Activated CD4-positive, alpha-beta memory T cell treated with anti-CD3 and anti-CD28 coated beads for 36 hours (primary cell): ENCODE measurements at places on chromosomes 7 and 10. TPM values are rescaled to one million over a fixed set of nuclear protein-coding genes. Genes with fewer than 3 reads are reported as not detected.

DNA sequence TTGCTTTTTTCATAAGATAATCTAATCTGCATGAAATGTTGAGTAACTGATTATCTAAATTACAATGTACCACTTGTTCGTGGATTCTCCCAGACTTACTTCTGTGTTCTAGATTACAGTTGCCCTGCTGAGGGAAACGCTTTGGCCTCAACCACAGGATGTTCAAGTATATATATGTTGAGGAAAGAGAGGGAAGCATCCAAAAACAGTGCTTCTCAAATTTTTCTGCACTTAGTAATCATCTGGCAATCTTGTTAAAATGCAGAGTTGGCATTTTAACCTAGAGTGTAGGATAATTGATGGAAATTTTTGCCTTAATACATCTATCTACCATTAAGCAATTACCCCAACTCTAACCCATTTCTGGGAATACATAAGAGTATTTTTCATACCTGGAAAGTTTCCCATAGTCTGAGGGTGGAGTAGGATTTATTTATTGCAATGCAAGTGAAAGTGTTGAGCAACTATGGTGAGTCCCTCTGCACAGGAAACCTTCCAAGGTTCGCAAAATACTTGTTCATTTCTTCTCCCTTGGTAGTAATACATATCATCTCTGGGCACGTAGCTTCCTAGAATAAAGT, 59.6 kb upstream of the C1GALT1 start:
- no peak for DNase-seq

DNA sequence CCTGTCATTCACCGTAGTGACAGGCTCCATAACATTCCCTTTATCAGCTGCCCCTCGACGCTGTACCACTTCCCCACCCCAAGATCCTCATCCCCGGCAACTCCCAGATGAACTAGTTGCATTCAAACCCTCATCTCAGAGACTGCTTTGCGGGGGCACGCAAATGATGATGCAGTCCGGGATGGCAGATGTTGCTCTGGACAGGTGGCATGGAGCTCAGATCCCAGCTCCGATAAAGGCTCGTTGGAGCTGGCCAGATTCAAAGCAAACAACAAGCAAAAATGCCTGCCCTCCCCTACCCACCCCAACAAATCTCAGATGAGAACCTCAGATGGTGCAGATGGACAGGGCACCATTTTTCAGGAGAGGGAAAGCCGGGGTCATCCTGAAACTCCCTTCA, 46.7 kb downstream of the CARD11 start:
- DNase-seq, result no peak

- DNase-seq, result no peak
Measured at GRCh38 chr7:69166979-69167516, 431.2 kb upstream of the AUTS2 start.

TEX36 gene
- total RNA-seq, result not detected

DNA sequence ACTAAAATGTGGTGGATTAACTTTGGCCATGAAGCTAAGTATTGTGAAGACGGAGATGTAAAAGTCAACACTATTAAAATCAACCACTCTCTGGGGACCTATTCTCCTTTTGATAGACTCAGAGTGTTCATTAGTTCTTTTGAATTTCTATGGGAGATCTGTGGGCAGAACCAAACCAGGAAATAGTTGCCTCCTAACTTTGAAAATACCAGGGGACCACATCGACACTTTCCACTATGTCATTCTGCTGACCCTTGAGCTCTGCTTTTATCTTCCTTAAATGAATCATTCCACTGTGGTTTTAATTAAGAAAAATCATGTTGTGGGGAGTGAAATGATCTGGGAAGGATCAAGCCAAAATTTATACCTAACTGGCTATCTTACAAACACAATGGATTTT, 960.5 kb downstream of the GATA3 start:
- no peak for DNase-seq
